Breast epithelium (tissue), 4 donors: ENCODE measurements at places on chromosomes 12 and 14. TPM values are rescaled to one million over a fixed set of nuclear protein-coding genes. Genes with fewer than 3 reads are reported as not detected.

CACNA2D4 gene
- total RNA-seq = 10.2 TPM

B3GNT4 gene
- 1.6 TPM for total RNA-seq

PPM1H gene
- 2.2 TPM for total RNA-seq

- DNase-seq = no peak
These were observed 380.1 kb downstream of the SOX5 start for GRCh38 chr12:23569356-23569755.

DNA sequence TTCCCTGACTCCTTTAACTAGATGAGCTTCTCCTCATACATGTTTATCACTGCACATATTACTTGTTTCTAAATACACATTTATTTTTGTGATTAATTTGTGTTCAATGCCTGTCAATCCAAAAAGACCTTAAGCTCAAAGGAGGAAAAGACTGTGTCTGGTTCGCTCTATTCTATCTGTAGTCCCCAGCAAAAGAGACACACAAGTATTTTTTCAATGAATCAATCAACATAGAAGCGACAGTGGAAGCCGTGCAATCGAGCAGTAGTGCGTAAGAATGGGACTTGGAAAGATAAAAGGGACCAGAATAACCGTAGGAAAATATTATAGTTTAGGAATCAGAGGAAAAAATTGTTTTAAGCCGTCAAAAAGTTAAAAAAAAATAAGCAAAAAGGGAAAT, 951 bp downstream of the WDHD1 start:
- no peak for DNase-seq

- DNase-seq = no peak
These were observed 764 bp downstream of the RBM25 start for GRCh38 chr14:73058922-73059673.

GRCh38 chr12:13496111-13496510, 299.6 kb downstream of the EMP1 start:
- DNase-seq = no peak

DNA sequence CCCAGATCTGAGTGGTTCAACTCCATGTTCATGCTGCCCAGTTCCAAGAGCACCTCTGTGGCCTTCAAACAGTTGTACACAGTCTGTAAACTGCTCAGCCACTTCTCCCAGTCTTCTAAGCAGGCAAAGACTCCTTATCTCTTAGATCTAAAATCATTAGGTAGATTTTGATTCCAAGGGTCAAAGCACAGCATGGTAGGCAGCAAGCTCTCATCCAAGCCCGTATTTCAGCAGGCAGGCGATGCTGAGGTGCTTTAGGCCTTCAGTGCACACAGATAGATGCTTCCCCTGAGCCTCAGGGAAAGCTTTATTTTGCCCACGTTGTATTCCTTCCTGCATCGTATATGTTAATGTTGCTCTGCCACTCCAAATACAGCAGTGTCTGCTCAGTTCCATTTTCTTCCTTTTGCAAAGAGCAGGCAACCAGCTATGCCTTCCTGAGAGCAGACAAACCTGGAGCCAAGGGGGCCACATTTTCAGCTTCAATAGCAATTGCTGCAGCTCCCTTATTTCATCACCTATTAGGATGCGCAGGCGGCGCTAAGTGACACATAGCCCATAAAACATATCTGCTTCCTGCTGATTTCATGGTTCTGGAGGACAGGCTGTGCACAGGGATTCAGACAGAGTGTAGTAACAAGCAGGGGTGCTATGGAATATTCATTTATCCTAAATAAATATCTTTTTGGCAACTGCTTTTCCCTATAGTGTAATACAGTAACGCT, 67.5 kb downstream of the ETV6 start:
- DNase-seq = no peak

- no peak for DNase-seq
These were observed 56.9 kb downstream of the ADGRD1 start for GRCh38 chr12:131010396-131011131.

- DNase-seq = no peak
These were observed 1.1 kb downstream of the IPO8 start for GRCh38 chr12:30694412-30695198.

GRCh38 chr12:120500581-120500980, 4.7 kb downstream of the DYNLL1 start:
- DNase-seq = no peak

GRCh38 chr14:63470962-63471793, 72.0 kb downstream of the PPP2R5E start:
- DNase-seq = no peak

DNA sequence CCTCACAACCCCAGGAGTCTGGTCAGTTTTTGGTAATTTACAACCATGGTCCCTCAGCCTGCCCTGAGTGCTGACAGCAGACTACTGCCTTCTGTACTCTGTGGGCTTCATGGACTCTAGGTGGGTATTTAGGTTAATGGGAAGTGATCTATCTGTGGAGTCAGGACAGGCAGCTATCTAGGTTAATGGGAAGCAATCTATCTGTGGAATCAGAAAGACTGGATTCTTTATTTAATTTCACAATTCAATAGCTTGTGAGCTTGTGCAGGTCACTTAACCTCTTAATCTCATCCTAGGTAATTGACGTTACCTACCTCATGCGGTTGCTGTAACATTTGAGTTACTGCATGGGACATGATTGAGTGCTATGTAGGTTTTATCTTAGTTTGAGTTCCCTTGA, 777.5 kb downstream of the NRXN3 start:
- no peak for DNase-seq

DNA sequence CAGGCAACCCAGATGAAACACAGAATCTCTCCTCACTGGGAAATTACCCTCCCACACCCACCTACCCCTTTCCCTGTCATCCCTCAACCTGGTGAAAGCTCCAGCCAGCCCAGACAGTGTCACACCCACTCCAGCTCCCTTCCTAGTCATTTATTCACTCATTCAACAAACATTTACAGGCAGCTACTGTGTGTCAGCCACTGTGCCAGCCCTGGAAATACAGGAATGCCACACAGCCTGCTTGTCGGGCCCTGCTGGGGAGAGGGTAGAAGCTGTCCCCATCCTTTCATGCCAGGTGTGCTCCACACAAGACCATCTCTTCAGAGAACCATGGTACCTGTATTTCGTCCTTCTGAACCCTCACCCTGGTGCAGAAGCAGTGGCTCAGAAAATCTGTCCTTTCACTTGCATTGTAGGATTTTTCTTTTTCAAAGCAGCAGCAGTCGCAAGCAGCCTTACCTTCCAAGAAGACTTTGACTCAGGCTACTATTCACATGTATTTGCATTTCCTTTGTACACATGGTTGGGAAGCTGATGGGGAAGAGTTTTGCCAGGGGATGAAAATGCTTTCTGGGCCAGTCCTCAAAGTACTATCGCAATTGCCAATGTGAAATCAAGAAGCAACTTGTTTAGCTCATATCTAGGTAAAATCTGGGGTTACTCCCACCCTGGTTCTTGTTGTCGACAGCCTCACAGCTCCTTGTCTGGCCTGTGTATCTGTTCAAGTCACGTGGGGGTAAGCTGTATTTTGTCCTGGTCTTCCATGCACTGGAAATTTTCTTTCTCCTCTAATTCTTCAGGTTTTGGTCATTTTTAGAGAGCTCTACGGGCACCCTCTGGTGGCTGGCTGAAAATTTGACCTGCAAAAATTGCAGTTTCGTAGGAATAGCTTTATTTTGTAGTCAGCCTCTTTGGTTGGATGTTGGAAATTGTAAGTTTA, 147.4 kb upstream of the EGLN3 start:
- no peak for DNase-seq
